Neural crest cell (in vitro differentiated cells): ENCODE measurements at places on chromosomes 2 and 18. TPM values are rescaled to one million over a fixed set of nuclear protein-coding genes. Genes with fewer than 3 reads are reported as not detected.

DNA sequence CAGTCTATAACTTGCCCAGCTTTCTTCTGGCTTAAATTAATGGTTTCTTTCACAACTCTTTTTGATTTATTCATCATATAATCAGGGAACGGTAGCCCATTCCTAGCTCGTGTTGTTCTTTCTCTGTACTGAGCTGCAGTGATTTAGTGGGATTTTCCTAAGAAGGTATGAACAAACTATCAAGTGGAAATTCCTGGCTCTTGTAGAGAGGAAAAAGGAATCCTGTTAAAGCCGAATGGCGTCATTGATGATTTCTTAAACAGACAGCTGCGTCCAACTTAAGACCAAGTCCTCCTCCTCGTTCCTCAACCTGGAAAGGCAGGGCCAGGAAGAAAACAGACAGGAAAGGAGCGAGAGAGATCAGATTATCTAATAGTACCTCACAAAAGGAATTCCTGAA, 69.2 kb upstream of the CABLES1 start:
- no peak for DNase-seq

GRCh38 chr18:61595615-61596251, 262.5 kb downstream of the CDH20 start:
- no peak for DNase-seq

DNA sequence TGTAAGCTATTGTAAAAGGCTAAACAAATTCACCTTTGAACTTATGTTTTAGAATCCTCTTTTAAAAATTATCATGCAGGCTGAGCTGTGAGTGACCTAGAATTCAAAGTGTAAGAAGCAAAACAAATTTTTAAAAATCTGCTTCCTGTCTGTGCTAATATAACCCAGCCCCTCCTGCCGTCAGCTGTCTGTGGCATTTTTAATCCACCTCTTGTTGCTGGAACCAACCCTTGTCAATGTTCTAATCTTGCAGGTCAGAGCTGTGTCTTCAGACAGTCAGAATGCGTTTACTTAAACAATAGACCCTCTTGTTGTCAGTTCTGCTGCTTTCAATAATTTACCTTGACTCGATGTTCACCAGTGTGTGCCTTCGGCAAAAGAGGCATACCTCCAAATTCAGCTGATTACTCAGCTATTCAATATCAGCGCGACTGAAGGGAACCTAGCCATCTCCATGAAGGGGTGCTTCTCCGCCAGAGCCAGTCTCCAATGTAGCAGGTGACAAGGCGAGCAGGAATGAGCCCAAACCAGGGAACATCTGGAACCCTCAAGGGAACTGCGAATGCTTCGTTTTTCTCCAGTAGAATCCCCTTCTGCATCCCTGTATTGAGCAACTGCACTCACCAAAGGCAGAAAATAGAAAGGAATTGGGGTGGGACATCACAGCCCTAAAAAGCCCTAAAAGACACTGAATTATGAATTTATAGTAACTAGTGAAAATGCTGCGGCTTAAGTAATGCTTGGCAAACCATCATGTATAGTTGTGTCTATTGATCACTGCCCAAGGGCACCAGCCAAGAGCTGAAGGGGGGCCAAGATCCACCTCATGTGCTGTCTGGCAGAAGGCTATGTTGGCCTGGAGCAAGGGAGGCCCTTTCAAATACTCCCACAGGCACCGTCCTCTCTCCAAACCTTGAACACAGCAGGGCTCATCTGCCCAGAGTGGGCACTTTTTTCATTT, 62.5 kb downstream of the LYPD6B start:
- DNase-seq, result no peak

- no peak for DNase-seq
Measured at GRCh38 chr2:196172951-196173350, 1.6 kb upstream of the STK17B start.

GRCh38 chr2:207071820-207072219, 93.9 kb downstream of the KLF7 start:
- no peak for DNase-seq

DNA sequence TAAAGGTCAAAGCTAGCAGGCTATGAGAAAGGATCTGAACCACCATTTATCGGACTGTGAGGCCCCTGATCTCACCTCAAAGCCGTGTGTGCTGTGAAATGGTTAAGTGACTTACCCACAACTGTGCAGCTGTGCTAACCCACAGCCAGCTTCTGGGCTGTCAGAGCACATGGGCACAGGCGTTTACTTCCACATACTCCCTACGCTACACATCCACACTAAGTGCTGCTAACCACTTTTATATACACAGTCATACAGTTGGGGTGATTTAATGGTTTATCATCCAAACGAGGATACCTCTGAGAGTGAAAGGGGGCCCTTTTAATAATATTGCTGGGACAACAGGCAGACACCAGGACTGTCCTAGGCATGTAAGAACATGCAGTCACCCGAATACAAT, 37.3 kb downstream of the CYRIA start:
- DNase-seq, result no peak

DNA sequence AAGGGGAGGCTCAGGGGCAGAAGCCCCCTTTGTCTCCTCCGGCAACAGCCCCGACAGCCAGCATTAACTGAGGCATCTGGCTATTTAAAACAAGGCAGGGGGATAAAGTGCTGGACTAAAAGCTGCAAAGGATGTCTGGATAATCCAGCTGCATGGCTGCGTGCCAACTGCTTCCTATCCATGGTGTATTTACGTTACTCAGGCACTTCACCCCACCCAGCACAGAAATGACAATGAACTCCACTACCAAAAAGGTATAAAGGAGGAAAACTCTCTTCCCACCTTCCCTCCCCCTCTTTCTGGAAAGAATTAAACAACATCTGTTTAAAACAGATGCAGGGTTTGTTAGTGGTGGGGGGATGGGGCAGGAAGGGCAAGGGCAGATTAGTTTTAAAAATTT, 82.5 kb downstream of the SPRED2 start:
- DNase-seq, result no peak

- DNase-seq, result no peak
Measured at GRCh38 chr18:63774511-63774910, 707 bp upstream of the SERPINB7 start.

DNA sequence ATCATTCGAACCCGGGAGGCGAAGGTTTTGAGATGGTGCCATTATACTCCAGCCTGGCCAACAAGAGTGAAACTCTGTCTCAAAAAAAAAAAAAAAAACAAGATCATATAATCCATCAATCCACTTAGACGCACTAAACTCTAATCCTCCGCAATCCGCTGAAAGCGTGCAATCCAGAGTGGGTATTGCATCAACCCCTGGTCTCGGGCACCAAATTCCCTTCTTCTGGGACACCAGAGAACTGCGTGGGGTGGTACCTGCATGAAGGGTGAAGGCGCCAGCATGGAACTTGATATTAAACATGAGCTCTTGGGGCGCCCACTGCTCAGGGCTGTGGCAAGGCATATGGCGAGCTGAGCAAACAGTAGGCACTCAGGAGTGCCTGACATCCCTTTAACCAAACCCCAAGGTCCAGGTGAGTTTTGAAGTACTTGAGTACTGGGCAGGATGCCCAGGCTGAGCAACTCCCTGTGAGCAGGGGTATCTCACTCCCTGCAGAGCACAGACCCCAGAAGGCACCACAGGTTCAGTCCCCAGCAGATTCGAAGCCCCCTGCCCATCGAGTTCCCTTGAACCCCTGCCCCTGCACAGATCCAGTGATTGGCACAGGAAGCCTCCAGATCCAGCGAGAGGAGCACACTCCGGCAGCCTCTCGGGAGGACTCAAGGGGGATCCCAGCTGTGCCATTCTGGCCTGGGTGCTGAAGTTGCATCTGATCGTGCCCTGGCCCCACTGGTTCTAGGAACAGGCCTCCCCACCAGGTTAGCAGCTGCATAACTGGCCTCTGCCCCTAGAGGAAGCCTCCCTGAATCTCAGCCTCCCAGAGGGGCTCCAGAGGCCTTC, 8.0 kb downstream of the ALPI start:
- DNase-seq, result no peak

- no peak for DNase-seq
Measured at GRCh38 chr2:189658306-189659212, 2.7 kb upstream of the ASNSD1 start.

DNA sequence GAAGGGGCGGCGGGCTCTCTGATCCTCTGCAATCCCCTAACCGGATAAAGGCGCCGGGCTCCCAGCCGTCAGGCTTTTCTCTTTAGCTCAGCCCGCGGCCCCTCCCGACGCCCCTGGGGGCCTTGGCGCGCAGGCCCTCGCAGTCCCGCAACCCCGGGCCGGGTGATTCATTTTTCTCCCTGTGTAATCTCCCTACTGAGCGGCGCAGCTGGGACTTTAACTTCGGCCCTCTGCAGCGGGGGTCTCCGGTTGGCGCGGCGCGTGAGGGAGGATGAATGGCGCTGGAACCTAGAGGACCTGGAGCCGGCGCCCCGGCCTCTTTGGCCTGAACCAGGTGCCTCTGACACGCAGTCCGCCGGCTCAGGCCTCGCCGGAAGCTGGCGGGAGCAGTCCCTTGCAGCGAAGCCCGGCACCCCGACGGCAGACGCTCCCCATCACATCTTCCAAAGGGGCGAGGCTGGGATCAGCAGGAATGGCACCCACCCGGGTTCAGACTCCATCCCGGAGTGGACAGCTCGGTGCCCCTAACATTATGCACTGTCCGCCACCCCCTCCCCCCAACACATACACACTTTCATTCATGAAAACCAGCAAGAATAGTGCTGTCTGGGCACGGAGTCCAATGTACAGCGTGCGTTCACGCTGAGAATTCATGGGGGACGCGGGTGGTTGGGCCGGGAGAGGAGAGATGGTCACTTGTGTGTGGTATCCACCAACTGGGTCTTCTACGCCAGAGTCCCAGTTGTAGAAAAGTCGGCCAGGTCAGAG, 1.2 kb downstream of the CNGA3 start:
- DNase-seq, result no peak

GRCh38 chr2:214853906-214854305, 44.4 kb upstream of the BARD1 start:
- no peak for DNase-seq

DNA sequence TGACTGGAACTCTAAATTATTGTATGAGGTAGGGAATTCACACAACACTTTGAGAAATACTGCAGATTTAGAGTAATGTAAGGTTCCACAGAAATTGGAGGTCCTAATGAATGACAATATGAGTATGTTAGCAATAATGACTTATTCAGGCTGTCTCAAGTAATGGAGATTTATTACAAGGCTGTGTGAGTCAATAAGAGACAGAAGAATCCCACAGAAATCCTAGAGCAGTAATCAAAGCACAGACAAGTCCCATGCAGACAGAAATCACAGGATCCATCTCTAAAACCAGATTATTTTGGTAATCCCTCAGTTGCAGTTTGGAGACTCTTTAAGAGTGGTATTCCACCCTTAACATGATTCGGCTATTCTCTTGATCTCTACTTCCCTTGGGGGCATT, 83.6 kb downstream of the FAM161A start:
- DNase-seq, result no peak

GRCh38 chr2:8424997-8425900, 256.6 kb upstream of the ID2 start:
- DNase-seq, result no peak

DNA sequence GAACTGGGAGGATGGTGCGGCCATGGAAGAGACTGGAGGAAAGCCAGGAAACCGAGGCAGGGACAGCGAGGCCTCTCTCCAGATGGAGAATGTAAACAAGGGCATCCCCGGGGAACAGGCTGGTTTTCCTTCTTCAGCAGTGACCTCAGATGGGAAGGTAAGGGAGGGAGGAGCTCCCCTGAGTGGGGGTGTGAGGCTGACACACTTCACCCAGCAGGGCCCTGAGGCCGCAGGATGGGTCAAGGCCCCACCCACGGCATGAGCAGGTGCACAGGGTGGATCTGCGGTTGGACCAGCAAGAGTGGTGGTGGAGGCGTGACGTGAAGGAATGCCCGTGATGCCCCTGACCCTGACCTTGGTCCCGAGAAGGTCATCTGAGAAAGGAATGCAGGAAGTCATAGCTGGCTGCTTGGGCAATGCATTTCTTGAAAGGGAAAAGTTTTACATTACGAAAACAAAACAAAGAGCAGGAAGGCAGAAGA, 48.1 kb downstream of the ADCY3 start:
- DNase-seq, result no peak

DNA sequence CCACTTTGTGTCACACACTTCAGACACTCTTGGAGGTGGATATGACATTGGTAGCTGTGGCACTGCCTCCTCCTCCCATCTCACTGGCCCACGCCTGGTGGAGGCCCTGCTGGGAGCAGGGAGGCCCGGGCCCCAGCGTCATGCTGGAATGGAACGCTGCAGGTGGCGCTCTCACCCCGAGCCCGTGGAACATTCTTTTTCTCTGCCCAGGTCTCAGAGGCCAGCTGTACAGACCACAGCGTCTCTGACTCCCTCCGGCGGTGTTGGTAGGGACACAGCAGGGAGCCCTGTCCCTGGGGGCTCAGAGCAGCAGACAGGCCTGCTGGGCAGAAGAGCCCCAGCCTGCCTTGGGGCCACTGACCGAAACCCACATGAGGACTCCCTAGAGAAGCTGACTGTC, 218.1 kb downstream of the TWIST2 start:
- no peak for DNase-seq

DNA sequence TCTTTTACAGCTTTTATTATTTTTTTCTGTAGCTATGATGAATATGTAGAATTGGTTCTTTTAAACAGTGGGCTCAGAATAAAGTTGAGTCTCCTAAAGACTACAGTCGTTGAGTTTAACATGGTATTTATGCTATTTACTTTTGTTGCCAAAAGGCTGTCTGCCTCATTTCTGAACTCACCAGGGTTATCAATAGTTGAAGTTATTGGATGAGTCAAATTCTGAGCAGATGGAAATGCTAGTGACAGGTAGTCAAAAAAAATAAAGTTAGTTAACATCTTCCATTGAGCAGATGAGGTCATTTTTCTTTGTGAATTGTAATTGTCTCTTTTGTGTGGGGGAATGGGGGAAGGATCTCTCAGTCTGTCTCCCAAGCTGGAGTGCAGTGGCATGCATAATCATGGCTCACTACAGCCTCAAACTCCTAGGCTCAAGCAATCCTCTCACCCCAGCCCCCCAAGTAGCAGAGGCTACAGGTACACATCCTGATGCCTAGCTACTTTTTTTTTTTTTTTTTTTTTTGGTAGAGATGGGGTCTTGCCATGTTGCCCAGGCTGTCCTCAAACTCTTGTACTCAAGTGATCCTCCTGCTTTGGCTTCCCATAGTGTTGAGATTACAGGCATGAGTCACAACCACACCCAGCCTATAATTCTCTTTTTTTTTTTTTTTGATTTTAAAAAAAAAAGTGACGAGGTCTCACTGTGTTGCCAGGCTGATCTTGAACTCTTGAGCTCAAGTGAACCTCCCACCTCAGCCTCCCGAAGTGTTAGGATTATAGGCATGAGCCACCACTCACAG, 8.9 kb downstream of the PAPOLG start:
- DNase-seq, result no peak

- no peak for DNase-seq
Measured at GRCh38 chr2:108124736-108125495, 114.9 kb upstream of the SULT1C3 start.

- DNase-seq, result no peak
Measured at GRCh38 chr2:102253753-102254150, 57.6 kb upstream of the IL1RL1 start.

- DNase-seq, result no peak
Measured at GRCh38 chr18:13036622-13037320, 45.6 kb downstream of the CEP192 start.

The CNOT11 gene
- 48.2 and 50.4 TPM in 2 replicates for total RNA-seq

The ST8SIA5 gene
- total RNA-seq, result 0.79 and 2.7 TPM in 2 replicates

The SH2D6 gene
- total RNA-seq, result 0.34 and 1.2 TPM in 2 replicates

The FSIP2 gene
- 8.0 and 10.1 TPM in 2 replicates for total RNA-seq

The CXCR1 gene
- total RNA-seq, result not detected in 2 replicates

The ICA1L gene
- total RNA-seq, result 12.9 and 15.1 TPM in 2 replicates

The ALMS1 gene
- 48.1 and 55.6 TPM in 2 replicates for total RNA-seq

The KIF5C gene
- 63.3 and 66.7 TPM in 2 replicates for total RNA-seq

The TDRD15 gene
- total RNA-seq, result not detected in 2 replicates

The ZBTB7C gene
- total RNA-seq, result 0.45 and 0.61 TPM in 2 replicates
